RPMI7951 (cell line): ENCODE measurements at places on chromosomes 3 and 15. TPM values are rescaled to one million over a fixed set of nuclear protein-coding genes. Genes with fewer than 3 reads are reported as not detected.

DNA sequence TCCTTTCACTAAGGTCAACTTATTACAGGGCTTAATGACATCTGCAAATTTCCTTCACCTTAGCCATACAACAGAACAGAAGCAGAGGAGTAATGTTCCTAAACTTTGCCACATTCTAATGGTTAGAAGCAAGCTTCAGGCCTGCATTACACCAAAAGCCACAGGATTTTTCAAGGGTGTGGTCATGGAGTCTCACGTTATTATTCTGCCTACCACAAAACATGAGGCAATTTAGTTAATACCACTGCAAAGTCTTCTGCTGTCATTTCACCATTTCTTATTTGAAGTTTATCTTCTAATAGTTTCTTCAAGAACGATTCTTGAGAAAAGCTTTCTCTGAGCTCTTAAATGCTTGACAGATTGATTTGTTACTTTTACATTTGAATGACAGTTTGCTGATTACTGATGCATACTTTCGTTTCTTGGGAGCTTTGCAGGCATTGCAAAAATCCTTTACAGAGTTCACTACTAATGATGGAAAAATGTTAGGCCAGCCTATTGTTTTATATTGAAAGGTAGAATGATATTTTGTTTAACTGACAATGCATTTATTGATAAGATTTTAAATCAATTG is 1257.1 kb downstream of the NSUN3 start:
- DNase-seq = no peak

GRCh38 chr15:80270472-80270871 is 18.5 kb upstream of the CTXND1 start:
- DNase-seq = no peak

The C3orf33 gene
- 0.68 and 1.3 TPM in 2 replicates for total RNA-seq

DNA sequence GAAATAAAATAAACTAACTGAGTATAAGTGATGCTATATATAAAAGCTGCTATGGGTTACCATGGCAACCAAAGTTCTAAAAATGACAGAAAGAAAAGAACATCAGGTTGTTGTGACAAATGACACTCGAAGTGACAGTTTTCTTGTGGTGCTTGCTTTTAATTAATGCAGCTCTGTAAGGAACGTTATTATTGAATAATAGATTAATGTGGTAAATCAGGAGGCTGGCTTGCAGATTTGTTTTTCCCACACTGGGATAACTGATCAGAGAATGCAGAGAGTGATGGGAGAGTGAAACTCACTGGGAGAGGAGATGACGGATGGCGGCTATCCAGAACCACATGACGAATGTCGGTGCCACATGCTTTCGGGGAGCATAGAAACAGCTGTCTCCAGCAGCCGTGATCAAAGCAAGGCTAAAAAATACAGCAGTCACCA is 207.0 kb upstream of the ATP10A start:
- DNase-seq = no peak

The MME gene
- total RNA-seq = 73.8 and 77.4 TPM in 2 replicates

GRCh38 chr15:99427668-99428361 is 138.0 kb upstream of the MEF2A start:
- no peak for DNase-seq

DNA sequence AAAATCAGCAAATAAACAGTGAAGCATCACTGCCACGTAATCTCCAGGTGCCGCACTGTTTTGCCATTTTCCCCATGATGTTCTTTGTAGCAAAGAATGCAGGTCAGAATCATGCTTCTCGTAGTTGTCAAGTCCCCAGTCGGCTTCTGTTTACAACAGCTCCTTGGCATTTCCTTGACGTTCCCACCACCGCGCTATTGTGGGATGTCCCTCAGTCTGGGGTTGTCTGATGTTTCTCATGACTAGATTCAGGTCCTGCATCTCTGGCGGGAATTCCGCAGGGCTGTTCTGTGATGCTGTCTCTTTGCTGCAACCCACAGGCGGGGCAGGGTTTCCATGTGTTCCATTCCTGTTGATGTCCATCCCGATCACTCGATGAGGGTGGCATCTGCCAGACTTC is 117.9 kb upstream of the SMAD3 start:
- no peak for DNase-seq

- DNase-seq = no peak
These were observed 113.5 kb downstream of the GMPS start for GRCh38 chr3:155983834-155984474.
